ENCODE measurements at places on chromosomes 12 and 14.

DNA sequence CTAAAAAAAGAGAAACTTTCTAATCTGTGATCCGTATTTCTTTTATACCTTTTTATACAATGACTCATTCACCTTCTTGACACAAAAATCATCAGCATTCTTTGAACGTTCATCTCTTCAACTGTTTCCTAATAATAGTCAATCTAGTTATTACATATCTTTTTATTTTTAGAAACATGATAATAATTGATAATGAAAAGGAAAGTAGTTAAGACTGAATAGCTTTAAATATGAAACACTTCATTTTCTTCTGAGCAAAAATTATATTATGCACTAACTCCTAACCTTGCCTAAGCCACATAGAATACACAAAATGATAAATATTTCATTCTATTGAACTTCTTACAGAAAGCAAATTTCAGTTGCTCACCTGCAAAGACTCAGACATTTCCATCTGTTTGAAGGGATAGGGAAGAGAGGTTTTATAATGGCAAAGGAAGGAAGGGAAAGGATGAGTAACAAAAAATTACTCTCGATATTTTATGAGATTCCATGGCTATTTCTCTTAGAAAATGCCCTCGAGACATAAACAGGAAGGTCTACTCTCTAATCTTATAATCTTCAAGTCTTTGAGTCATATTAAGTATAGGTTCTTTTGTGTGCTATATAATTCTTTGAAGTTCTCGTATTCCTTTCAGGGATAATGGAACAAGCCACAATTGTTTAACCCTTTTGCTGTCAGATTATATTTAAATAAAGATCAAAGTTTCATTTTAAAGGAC, 7.5 kb upstream of the KLHL42 start:
- DNase-seq, result peak; percentile 10

- DNase-seq, result peak; percentile 11
These were observed 13.9 kb downstream of the FBXO34 start for GRCh38 chr14:55285048-55285652.

DNA sequence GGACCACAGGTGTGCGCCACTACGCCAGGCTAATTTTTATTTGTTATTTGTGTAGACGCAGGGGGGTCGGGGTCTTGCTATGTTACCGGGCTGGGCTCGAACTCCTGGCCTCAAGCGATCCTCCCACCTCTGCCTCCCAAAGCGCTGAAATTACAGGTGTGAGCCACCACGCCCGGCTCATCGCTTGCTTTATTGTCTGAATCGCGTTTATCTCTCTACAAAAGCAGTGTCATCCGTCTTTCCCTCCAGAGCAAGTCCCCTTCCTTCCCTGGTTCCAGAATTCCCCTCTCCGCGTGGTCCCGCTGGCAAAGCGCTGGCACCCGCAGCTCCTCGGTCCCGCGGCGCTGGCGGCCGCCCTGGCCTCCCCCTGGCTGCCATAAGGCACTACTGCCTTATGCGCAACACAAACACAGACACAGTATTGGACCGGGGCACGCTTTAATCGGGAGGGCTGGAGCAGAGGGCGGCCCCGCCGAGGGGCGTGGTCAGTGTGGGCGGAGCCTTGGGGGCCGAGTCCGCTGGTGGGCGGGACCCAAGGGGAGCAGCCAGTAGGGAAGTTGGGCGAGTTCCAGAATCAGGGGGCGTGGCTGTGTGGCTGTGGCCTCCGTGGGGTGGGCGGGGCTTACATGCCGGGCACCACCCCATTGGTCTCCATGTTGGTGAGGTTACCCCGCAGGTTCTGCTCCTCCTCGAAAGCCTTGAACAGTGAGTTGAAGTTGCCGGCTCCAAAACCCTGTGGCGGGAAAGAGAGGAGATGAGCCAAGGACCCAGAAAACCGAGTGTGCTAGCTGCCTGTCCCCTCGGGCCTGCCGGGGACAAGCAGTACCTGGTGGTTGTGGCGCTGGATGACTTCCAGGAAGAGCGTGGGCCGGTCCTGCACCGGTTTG, 19.3 kb downstream of the HPD start:
- DNase-seq, result peak; percentile 95

DNA sequence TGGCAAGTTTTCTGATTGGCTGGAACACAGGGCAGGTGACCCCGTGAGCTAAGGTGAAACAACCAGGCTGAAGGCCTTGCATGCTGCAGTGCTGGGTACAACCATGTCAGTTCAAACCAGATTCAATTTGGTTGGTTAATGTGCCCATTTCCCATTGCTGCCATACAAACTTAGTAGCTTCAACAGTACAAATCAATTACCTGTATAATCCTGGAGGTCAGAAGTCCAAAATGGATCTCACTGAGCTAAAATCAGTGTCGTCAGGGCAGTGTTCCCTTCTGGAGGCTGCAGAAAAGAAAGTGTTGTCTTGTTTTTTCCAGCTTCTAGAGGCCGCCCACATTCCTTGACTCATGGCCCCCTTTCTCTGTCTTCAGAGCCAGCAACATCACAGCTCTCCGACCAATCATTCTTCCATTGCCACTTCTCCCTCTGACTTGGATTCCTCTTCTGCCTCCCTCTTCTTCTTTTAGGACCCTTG, 221.7 kb downstream of the ZFP36L1 start:
- DNase-seq, result no peak

DNA sequence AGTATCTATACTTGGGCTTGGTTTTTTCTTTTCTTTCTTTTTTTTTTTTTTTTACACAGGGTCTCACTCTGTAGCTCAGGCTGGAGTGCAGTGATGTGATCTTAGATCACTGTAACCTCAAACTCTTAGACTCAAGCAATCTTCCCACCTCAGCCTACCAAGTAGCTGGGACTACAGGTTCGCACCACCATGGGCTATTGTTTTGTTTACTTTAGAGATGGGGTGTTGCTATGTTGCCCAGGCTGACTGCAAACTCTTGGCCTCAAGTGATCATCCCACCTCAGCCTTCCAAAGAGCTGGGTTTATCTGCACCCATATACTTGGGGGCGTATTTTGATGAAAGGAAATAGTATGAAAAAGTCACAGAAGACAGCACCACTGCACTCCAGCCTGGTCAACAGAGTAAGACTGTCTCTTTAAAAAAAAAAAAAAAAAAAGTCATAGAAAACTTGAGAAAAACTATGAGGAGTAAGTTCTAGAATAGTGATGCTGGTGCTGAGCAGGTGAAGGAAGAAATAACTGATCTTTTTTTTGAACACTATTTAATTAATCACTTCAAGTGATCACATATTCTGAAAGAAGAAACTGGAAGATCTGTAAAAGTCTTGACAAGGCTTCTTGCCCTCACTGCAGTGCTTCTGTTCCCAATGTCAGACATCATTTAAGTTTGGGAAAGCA, 53.8 kb upstream of the NPFF start:
- DNase-seq, result no peak
